ENCODE measurements at places on chromosomes 12 and 14.

- no peak for DNase-seq
These were observed 112.1 kb downstream of the SLC35F4 start for GRCh38 chr14:57753821-57754220.

DNA sequence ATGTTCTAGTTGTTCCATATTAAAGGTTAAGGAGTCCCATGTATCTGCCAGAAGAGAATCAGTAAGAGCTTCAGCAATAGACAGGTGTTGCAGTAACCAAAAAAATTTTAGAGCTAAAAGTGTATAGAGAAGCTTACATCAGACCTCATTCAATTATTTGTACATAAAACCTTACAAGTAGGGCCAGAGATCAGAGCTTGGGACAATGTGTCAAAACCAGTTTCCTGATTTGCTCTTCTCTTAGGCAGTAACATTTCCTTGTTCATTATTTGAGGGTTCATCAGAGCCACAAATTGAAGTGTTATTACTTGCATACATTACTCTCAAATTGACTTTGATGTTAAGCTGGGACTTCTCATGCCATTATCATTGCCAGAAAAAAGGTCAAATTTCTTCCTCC, 55.5 kb upstream of the ATXN7L3B start:
- no peak for DNase-seq

GRCh38 chr14:83300476-83301064, 1766.9 kb upstream of the SEL1L start:
- no peak for DNase-seq

- DNase-seq: no peak
These were observed 31.8 kb upstream of the PARP11 start for GRCh38 chr12:3904999-3905398.

DNA sequence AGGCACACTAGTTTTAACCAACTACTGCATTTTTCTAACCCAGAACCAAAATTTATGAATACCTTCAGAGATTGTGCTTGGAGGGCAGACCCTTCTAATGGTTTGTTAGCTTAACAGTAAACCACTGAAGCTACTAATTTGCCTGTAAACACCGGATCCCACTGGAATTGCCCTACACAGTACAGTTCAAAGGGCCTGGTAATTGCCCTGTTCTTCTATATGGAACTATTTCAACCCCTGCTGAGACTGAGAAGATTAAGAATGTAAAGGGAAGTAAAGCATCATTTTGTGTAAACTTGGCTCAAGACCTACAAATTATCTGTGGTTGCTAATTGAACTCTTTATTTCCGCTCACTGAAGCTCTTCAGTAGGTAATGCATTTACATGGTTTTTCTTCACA, 468.1 kb downstream of the NPAS3 start:
- no peak for DNase-seq

- DNase-seq: no peak
These were observed 74.5 kb upstream of the DYNC1H1 start for GRCh38 chr14:101889898-101890297.

- no peak for DNase-seq
These were observed 79.9 kb downstream of the NINJ2 start for GRCh38 chr12:583251-583869.

DNA sequence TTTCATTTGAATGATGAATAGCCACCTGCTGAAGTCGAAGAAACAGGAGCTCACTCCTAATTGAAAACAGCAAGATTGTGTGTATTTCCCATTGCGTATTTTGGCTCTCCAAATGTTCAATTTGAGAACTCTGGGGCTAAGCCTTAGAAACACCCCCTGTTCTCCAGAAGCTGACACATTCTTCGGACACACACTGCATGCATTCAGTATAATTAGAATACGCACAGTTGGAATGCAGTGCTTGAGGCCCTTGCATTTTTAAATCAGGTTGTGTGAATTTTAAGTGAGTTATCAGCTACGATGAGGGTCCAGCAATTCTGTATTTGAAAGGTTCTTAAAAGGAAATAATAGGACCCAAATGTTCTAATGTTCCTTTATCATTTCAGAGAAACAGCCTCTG, 103.8 kb downstream of the PRKD1 start:
- no peak for DNase-seq

GRCh38 chr12:112875608-112876007, 31.2 kb upstream of the OAS1 start:
- DNase-seq: no peak
